ENCODE measurements at places on chromosomes 6 and 20.

DNA sequence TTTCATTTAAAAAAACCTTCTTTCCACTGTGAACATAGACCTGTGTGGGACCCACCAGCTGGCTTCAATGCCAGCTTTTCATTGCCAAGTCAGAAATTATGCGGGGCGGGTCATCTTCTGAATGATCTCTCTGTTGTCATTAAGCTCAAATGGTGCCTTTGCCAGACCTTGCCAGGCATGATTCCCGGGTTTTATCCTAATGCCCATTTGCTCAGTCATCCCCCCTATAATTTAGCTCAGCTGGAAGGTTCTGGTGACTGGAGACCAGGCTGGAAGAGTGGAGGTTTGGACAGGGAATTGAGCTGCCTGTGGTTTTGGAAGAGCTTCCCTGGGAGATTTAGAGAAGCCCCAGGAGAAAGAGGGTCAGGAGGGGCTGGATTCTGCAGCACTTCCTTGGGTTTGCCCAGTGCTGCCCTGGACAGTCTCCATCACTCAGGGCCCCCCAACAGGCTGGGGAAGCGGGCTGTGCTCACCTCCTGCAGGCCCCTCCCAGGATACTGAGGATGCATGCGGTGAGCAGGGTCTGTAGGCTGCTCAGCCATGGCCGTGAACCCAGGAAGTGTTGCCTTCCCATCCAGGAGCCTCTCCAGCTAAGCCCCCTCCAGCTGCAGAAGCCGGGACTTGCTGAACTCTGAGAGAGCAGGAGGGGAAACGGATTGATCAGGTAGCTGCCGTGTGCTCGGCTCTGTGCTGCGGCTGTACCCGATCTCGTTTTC is 273.0 kb downstream of the CDH4 start:
- no peak for DNase-seq

GRCh38 chr6:144896871-144897270 is 611.7 kb downstream of the UTRN start:
- DNase-seq, result no peak

DNA sequence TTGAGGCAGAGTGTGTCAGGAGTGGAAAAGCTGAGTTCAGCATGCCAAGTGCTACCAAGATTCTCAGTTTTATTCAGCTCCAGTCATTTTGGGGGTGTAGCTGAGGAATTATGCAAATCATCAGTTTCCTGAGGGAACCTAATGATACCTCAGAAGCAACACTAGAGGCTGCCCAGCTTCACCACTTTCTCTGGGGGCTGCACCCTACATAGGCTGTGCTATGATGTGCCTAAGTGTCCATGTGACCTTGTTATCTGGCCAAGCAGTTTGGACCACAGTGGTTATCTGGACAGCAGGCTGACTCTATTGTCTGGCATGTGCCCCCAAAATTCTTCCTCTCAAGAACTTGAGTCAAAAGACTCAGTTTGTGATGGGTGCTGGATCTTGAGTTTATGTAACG is 374.6 kb upstream of the SYNCRIP start:
- DNase-seq, result no peak

GRCh38 chr6:116485559-116486184 is 24.5 kb downstream of the CALHM6 start:
- no peak for DNase-seq

DNA sequence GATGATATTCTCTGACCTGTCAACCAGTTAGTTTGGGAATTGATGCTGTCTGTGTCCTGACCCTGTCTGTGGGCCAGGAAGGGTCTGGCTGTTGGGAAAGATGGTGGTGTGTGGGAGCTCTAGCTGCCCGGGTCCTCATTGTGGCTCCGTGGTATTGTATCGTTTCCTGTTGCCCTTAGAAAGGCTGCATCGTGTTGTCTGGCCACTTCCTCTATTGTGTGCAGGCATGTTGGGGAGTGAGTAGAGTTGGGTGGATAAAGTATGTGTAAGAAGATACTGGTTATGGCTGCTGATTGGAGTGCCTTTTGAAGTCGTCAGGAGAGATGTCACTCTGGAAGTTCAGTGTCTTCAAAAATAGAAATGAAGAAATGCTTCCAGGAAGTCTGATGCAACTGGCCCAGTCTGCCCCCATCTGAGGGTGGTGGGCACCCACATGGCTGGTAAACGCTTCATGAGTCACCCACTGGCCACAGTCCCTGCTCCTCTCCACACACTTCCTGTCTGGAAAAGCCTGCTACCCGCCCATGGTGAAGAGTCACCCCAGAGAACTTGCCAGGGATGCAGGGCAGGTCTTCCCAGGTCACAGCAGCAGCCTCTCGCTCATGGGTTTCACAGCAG is 27.9 kb downstream of the PPARD start:
- DNase-seq, result peak; percentile 7

DNA sequence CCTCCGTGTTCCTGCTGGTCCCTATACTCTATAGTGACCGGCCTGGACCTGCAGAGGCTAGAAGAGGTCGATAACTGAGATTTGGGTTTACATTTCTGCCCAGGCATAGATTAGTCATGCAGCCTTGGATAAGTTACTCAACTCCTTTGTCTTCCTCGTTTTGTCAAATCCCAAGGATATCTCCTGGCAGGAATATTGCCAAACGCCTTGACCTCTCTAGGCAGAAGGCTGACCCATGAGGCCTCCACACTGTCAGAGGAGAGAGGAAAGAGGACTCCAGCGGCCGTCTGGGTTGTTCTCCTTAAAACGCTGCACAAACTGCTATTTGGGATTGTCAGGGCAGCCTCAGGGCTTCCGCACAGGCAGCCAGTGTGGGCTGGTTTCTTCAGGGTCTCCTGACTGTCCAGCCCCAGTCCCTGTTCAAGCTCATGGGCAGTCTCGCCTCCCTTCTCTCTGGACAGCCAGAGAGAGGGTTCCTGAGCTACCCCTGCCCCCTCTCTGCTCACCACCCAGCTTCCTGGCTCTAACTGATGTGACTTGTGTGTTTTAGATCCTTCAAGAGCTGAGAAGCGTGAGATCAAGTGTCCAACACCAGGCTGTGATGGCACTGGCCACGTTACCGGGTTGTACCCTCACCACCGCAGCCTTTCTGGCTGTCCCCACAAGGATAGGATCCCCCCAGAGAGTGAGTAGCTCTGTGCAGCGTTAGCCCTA is 44.7 kb upstream of the PCMTD2 start:
- no peak for DNase-seq

DNA sequence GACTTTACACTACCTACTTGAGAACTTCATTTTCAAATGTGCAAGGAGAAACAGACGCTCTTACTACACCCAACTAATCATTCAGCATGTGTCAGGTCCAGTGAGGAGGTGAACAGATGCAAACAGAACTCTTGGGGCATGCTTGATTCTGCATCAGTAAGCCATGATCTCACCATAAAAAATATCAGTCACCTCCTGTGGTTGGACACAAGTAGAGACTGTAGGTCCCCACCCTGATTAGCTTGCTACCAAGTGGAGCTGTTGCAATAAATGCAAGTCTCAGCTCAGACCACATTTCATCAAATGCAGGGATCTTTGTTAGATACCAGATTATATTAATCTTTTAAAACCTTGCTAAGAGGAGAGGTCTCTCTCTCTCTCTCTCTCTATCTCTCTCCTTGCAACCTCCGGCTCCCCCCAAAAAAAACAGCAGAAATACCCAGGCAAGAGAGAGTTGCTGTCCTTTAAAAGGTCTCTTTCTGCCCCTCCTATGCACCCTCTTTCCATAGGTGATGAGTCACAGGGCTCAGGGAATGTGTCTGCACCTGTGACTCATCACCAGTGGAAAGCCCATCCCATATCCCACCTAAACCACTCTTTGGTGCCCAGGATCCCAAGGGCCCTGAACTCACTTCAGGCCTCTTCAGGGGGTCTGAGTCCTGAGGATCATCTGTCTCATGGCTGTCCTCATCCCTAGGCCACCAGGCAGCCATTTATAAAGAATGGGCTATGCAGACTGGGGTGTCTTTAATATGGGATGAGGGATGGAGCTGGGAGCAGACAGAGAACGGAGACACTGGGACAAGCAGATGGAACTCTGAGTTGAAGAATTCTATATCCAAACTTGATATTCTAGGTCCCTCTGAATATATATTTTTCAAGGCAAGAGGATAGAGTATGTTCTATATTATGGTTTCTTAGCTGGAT is 154.5 kb downstream of the QRSL1 start:
- DNase-seq, result no peak

- DNase-seq, result no peak
These were observed 200.4 kb downstream of the C6orf118 start for GRCh38 chr6:165109011-165109410.

- no peak for DNase-seq
These were observed 296.9 kb downstream of the BCKDHB start for GRCh38 chr6:80403365-80403764.

- no peak for DNase-seq
These were observed 106.5 kb downstream of the CDC5L start for GRCh38 chr6:44494011-44494501.

GRCh38 chr6:63267828-63268227 is 52.0 kb downstream of the LGSN start:
- DNase-seq, result no peak

DNA sequence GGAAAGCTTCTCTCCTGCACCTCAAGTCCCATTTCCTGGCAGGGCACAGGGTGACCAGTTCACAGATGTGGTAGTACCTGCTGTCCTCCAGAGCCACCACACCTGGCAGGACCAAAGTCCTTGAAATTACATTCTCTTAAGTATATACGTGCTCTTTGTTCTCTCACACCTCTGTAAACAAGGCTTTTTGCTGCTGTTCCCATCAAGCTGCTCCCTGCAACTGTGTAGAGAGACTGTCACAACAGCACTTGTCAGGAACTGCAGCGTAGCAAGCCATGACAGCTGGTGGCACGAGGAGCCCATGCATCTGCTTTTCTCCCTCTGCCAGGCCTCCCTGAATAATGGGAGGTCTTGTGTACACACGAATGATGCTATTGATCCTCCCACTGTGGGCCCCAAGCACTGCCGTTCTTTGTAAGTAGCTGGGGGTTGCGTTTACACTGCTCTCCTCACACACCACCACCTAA is 431.8 kb downstream of the CD83 start:
- DNase-seq, result no peak

DNA sequence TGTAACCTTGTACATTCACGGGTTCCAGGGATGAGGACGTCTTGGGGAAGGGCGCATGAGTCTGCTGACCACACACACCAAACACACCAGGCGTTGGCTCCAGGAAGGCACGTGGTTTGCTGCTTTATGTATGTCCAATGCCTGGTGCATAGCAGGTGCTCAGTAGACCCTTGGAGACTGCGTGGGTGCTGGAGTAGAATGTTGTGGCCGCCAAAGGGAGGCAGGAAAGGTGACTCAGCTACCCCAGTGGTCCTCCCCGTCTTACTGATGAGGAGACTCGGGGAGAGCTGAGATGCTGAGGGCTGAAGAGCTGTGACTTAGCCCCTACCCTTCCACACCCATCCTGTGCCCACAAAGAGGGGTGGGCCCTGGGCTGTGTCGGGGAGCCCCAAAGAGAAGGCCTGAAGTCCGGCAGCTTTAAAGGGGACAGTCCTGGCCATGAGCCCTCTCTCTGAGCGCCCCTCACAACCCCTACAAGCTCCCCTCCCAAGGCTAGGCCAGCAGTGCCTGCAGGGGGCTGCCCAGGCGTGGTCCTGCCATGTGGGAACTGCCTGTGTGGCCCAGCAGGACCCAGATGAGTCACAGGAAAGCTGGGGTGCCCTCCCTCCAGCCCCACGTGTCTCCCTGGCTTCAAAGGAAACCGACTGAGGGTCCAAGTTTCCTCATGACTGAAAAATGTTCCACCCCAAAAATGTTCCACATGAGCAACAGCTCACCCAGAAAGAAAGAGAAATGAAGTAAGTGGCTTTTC is 28.0 kb upstream of the PTGIS start:
- DNase-seq, result no peak

DNA sequence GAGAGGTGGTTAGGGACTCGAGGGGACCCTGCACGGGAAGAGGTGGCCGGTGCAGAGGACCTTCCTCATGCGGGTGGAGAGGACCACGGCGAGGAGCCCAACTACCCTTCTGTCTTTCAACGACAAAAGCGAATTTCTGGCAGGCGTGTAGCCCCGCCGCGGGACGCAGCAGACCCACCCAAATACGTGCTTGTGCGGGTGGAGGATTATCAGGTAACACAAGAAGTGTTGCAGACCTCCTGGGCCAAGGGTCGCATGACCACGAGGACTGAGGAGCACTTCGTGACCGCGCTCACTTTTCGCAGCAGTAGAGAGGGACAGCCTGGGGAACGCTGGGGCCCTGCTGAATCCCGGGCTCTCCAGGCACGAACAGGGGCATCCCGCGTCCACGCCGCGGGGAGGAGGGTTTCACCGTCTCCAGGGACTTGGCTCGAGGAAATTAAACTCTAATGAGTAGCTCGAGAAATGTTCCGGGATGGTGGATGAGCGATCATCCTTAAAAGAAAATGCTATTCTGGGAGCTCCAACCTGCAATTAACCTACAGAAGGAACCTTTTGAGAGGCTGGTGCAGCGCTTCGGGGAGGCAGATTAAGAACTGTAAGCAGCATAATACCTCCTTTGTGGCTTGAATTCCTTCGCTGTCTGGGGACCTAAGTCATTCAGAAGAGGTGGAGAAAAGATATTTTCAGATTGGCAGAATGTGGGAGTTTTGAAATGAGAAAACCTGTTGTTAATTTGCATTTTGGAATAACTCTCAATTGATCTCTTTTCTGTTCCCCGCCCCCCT is 804 bp downstream of the C6orf141 start:
- DNase-seq, result no peak

GRCh38 chr6:30154709-30155519 is 6.1 kb downstream of the TRIM10 start:
- no peak for DNase-seq

DNA sequence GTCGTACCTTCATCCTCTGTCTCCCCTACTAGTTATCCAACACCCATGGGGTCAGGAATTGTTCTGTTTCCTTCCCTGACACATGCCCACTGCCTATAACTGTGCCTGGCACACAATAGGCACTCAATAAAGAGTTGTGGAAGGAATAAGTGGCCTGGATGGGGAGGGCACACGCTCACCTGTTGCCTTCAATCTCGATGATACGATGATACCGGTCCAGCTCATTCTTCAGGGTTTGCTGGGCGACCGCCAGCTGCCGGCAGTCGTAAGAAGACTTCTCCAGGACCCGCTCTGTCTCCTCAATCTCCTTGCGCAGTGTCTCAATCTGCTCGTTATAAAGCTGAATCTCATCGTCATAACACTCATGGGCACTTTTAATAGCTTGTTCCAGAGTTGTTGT is 32.5 kb downstream of the BFSP1 start:
- DNase-seq, result no peak

DNA sequence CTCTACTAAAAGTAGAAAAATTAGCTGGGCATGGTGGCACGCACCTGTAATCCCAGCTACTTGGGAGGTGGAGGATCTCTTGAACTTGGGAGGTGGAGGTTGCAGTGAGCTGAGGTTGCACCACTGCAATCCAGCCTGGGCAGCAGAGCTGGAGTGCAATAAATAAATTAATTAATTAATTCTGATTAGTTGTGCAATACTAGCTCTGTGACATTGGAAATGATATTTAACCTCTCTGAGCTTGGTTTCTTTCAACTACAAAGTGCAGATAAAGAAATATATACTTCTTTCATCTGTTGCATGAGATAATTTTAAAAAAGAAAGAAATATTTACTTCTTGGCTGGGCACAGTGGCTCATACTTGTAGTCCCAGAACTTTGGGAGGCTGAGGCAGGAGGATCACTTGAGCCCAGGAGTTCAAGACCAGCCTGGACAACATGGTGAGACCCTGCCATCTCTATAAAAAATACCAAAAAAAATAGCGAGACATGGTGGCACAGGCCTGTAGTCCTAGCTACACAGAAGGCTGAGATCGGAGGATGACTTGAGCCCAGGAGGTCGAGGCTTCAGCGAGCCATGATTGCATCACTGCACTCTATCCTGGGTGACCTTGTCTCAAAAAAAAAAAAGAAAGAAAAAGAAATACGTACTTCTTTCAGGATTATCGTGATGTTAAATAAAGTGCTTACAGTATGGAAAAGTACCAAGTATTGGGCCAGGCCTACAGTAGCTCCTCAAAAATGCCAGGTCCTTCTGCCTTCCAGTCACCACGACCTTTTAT is 15.6 kb upstream of the TBCC start:
- DNase-seq, result no peak

Measured in effector memory CD4-positive, alpha-beta T cell (primary cell).